ENCODE measurements at places on chromosomes 7 and 10. TPM values are rescaled to one million over a fixed set of nuclear protein-coding genes. Genes with fewer than 3 reads are reported as not detected.

Gene ADCY1
- 0.59 TPM for total RNA-seq

Gene VAX1
- total RNA-seq = not detected

Gene POLR3A
- total RNA-seq = 16.2 TPM

Gene SFTPD
- total RNA-seq = 0.36 TPM

Gene HOGA1
- total RNA-seq = 2.7 TPM

Gene TOMM7
- total RNA-seq = 197 TPM

Gene POP7
- total RNA-seq = 25.7 TPM

Gene PAPOLB
- total RNA-seq = under 0.01 TPM

Gene MPP7
- total RNA-seq = 2.2 TPM

Gene LRIT1
- total RNA-seq = not detected

Gene PLCE1
- 6.2 TPM for total RNA-seq

Gene FFAR4
- total RNA-seq = not detected

Gene SLC18A3
- total RNA-seq = not detected

Gene EVX1
- not detected for total RNA-seq

Gene ODAD2
- 0.59 TPM for total RNA-seq

Gene VPS37D
- total RNA-seq = 5.9 TPM

Gene ATOH7
- not detected for total RNA-seq

Gene CTAGE8
- 2.4 TPM for total RNA-seq

Gene ZC3HAV1L
- 17.1 TPM for total RNA-seq

Gene SBDS
- total RNA-seq = 83.7 TPM

Gene EBF3
- 35.4 TPM for total RNA-seq

Gene RPP30
- 47.1 TPM for total RNA-seq

Gene DNAJC12
- total RNA-seq = 6.2 TPM

Gene ATG9B
- not detected for total RNA-seq

Gene MBLAC1
- 2.2 TPM for total RNA-seq

Gene MORN4
- total RNA-seq = 4.0 TPM

Gene SDK1
- total RNA-seq = under 0.01 TPM

Gene SHTN1
- 2.2 TPM for total RNA-seq

Gene MYL10
- not detected for total RNA-seq

Gene UPK3BL2
- 0.36 TPM for total RNA-seq

Gene FAM25C
- not detected for total RNA-seq

Gene SPDYE8
- total RNA-seq = not detected

Gene OPALIN
- total RNA-seq = not detected

Gene GPC2
- 1.4 TPM for total RNA-seq

Gene CACNB2
- total RNA-seq = under 0.01 TPM

Gene AKR1C1
- total RNA-seq = 140 TPM

Gene ZP3
- total RNA-seq = 3.5 TPM

Gene IQUB
- total RNA-seq = 0.88 TPM

Gene GDF2
- total RNA-seq = not detected

Gene HTR7
- total RNA-seq = 9.8 TPM

Gene HYAL4
- total RNA-seq = not detected

Gene MARVELD1
- total RNA-seq = 57.5 TPM

Gene SLC16A9
- 1.2 TPM for total RNA-seq

Gene RAB19
- not detected for total RNA-seq

Gene FANK1
- total RNA-seq = 8.5 TPM

Gene HABP2
- total RNA-seq = not detected

Gene IKZF1
- total RNA-seq = under 0.01 TPM

Gene KIAA1217
- 51.0 TPM for total RNA-seq

Gene PIK3CG
- not detected for total RNA-seq

Gene MINDY4
- 8.5 TPM for total RNA-seq

Gene FKBP9
- total RNA-seq = 420 TPM

Gene H2BK1
- not detected for total RNA-seq

Gene CALML3
- not detected for total RNA-seq

Gene SPDYE9
- total RNA-seq = not detected

Gene LRRN3
- total RNA-seq = 2.4 TPM

Gene RTKN2
- total RNA-seq = 8.0 TPM

Gene FAM107B
- 30.0 TPM for total RNA-seq

Gene CALML5
- total RNA-seq = not detected

Gene GSDME
- total RNA-seq = 44.5 TPM

Gene APBB1IP
- total RNA-seq = 14.8 TPM

Measured in osteoblast (primary cell).